Caco-2 (cell line): ENCODE measurements at places on chromosomes 2 and 18. TPM values are rescaled to one million over a fixed set of nuclear protein-coding genes. Genes with fewer than 3 reads are reported as not detected.

TXNL1 gene
- total RNA-seq = 46.9 and 49.0 TPM in 2 replicates

C2orf78 gene
- not detected in 2 replicates for total RNA-seq

KRTCAP3 gene
- 47.8 and 53.9 TPM in 2 replicates for total RNA-seq

DNAJB2 gene
- 60.6 and 61.2 TPM in 2 replicates for total RNA-seq

SLC9A4 gene
- total RNA-seq = 1.2 and 1.4 TPM in 2 replicates

CCDC85A gene
- not detected in 2 replicates for total RNA-seq

CKAP2L gene
- total RNA-seq = 20.7 and 23.6 TPM in 2 replicates

REG3A gene
- 0.45 and 1.1 TPM in 2 replicates for total RNA-seq

- no peaks in the 10 kb centered on the region for H3K4me1 ChIP-seq
- H3K4me3 ChIP-seq = no peak overlapping the region
- H3K27ac ChIP-seq = no peak overlapping the region
- H3K36me3 ChIP-seq = no peaks in the 10 kb centered on the region
- no peak for DNase-seq
These were observed 316.2 kb downstream of the GBX2 start for GRCh38 chr2:235851828-235852525.

DNA sequence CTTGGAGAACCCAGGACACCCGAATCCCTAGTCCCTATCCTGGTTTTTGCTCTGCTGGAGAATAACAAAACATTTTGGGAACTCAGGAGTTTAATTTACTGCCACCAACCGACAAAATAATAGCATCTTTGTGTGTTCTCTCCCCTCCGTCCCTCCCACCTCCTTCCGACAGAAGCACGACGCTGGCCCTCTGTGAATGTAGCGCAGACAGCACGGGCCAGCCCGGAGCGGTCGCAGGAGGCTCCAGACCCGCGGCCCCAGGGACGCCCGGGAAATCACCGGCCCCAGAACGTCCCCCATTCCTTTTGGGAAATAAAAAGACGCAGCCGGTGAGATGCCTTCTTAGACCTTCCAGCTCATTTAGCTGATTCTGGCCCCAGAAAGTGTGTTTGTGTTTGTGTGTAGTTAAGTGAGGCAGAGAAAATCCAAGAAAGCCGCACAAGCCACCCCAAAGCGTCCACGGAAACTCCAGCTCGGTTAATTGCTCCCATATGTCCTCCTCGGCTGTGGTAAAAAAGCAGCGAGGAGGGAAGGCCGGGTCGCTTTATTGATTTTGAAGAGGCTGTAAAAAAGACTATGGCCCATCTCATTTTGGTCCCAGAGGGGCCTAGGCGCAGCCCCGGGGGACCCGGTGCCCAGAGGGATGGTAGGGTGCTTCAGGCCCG, 577 bp upstream of the TANC1 start:
- H3K27me3 ChIP-seq = no peaks in the 10 kb centered on the region
- peak; percentile 64 for DNase-seq
- H3K36me3 ChIP-seq = no peaks in the 10 kb centered on the region
- H3K27ac ChIP-seq = peak overlapping the region; percentile 84
- H3K4me3 ChIP-seq = peak overlapping the region; percentile 90

GRCh38 chr18:934518-935133, 30.0 kb downstream of the ADCYAP1 start:
- H3K4me1 ChIP-seq = peaks cover 8% of the 10 kb centered on the region; the same call in 1 of the 2 replicates
- no peaks in the 10 kb centered on the region for H3K27me3 ChIP-seq
- no peaks in the 10 kb centered on the region for H3K36me3 ChIP-seq

DNA sequence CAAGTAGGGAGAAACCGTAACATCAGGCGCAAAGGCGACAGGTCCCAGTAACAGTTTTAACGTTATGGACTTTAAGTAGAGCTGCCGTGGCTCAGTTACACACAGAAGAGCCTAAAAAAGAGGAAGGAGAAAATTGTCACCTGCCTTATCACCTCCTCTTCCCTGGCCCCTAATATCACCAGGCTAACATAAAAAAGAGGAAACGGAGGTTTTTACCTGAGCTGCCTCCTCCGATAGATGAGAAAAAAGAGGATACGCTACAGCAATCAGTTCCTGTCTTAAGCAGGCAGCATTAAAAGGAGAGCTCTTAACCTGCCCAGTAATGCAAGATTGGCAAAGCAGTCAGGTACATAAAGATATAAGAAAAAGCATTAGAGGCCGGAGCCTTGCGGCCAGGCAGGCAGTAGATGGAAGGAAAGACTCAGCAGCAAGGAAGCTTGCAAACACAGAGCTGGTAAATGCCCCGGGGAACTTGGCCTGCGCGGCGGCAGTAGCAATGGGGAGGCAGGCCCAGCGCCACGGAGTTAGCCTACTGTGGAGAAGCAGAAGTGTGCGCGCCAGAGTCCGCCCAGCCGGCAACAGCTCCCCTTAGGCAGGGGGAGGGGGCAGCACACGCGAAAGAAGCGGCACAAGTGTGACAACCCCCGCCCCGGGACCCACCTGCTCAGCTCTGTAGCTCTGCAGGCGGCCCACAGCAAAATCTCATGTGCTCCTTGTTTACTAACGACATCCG, 116.3 kb upstream of the SCN7A start:
- DNase-seq = no peak
- no peaks in the 10 kb centered on the region for H3K27me3 ChIP-seq
- H3K36me3 ChIP-seq = no peaks in the 10 kb centered on the region

DNA sequence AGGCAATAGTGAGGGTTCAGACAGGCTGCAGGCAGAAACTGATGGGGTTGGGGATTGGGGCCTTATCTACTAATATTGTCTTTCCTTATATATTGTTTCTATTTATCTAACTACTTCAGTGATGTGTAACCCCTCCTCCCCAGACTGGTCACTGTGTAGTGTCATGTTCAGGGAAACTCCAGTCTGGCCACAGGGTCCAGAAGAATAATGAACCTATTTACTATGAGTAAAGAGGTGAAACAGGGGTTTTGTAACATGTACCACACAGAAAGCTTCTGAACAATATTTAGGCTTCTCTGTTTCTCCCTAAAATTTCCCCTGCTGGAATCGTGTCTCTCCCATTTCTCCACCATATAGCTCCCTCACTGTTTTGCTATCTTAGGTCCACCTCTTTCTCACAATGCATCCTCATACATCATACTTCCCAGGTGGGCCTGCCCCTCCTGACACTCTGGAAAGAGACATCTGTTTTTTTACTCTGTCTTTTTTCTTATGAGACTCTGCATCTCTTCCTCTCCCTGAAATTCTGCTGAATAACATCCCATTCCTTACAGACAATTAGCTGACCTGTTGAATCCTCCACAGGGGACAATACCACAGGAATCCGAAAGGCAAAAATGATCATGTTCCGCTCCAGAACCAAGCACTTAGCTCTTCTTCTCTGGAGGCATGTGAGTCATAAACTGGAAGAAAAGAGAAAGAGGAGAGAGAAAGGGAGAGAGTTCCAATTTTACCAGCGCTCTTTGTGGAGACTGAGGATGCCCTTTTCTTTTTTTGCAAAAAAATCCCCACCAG, 154.8 kb downstream of the ZEB2 start:
- no peak overlapping the region for H3K27ac ChIP-seq
- DNase-seq = no peak
- H3K36me3 ChIP-seq = no peaks in the 10 kb centered on the region
- H3K4me3 ChIP-seq = no peak overlapping the region
- H3K27me3 ChIP-seq = no peaks in the 10 kb centered on the region
- H3K4me1 ChIP-seq = peaks cover 3% of the 10 kb centered on the region; the same call in 1 of the 2 replicates

DNA sequence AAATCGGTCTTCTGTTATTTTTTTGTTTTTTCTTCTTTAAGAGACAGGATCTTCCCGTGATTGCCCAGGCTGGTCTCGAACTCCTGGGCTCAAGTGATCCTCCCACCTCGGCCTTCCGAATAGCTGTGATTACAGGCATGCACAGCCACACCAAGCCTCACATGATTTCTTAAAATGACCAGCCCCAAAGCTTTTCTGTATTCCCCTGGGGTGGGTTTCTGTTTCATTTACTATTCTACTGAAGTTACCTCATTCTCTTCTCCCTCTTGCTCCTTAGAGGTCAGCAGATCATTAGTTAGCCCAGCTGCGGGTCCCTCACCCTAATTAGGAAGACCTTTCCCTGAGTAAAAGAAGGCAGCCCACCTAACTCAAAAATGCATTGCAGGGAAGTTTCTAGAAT, 27.6 kb downstream of the SLC1A4 start:
- no peak overlapping the region for H3K4me3 ChIP-seq
- no peaks in the 10 kb centered on the region for H3K36me3 ChIP-seq
- no peaks in the 10 kb centered on the region for H3K27me3 ChIP-seq
- peaks cover 4% of the 10 kb centered on the region; the same call in 1 of the 2 replicates for H3K4me1 ChIP-seq
- no peak for DNase-seq
- H3K27ac ChIP-seq = no peak overlapping the region

- DNase-seq = no peak
- H3K4me1 ChIP-seq = no peaks in the 10 kb centered on the region
- no peaks in the 10 kb centered on the region for H3K36me3 ChIP-seq
- no peak overlapping the region for H3K27ac ChIP-seq
- no peak overlapping the region for H3K4me3 ChIP-seq
These were observed 273.6 kb downstream of the SLC8A1 start for GRCh38 chr2:40178171-40178778.

DNA sequence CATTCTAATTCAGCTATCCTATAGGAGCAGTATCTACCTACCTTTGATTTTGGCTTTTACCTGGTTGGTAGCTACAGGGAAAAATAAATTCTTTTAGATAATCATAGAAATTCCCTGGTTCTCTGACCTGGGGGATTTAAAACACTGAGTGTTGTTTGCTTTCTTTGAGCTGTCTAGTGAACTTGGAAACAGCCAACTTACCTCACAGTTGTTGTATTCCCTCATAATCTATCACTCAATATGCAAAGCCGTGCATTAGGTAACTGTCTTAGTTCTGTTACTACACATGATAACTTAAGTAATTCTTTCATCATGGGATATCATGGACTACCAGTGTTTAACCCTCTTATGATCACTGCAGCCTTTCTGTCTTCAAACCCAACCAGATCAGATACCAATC, 127.8 kb downstream of the TTC27 start:
- H3K36me3 ChIP-seq = no peaks in the 10 kb centered on the region; the same call in 1 of the 2 replicates
- H3K27ac ChIP-seq = no peak overlapping the region
- H3K4me3 ChIP-seq = no peak overlapping the region
- H3K27me3 ChIP-seq = no peaks in the 10 kb centered on the region
- no peak for DNase-seq

GRCh38 chr2:118249531-118249930, 161.3 kb downstream of the INSIG2 start:
- no peaks in the 10 kb centered on the region; the same call in 1 of the 2 replicates for H3K27me3 ChIP-seq
- no peak overlapping the region for H3K4me3 ChIP-seq
- no peak overlapping the region for H3K27ac ChIP-seq
- no peak for DNase-seq
- no peaks in the 10 kb centered on the region for H3K36me3 ChIP-seq
- no peaks in the 10 kb centered on the region for H3K4me1 ChIP-seq

DNA sequence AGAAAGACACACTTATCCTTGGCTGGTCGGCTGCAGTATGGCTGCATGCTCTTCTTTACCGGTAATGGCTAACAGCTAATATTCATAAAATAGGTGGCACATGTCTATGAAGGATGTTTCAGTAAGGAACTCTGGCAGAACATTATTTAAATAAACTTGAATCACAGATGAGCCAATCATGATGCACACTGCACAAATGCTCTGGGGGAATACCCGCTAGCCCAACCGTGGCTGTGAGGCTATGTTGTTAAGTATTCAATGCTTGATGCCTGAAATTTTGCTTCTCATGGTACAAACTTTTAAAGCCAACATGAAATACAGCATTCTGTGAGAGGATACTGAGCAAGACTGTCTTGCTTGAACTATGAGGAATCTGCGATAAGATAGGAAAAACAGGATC, 505.8 kb downstream of the ZEB2 start:
- no peaks in the 10 kb centered on the region for H3K27me3 ChIP-seq
- H3K4me3 ChIP-seq = no peak overlapping the region
- no peak overlapping the region for H3K27ac ChIP-seq

DNA sequence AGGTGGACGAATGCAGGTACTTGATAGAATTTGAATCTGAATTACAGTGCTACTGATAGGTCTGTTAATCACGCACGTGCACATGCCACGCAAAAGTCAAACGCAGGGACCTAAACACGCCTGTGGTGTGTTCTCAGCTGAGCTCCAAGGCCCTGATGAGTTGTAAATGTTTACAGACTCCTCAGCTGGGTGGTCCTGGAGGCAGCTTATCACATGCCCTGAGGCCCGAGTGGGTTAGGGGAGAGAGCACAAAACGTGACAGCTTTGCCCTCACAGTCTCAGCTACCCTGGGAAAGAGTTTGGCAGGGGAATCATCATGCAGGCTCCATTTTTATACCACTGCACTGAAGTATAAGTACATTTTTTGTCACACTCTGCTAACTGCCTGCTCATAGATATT, 68.3 kb upstream of the FAM110C start:
- no peaks in the 10 kb centered on the region for H3K27me3 ChIP-seq
- no peak overlapping the region for H3K27ac ChIP-seq
- no peak overlapping the region for H3K4me3 ChIP-seq
- H3K36me3 ChIP-seq = no peaks in the 10 kb centered on the region
- no peaks in the 10 kb centered on the region for H3K4me1 ChIP-seq

GRCh38 chr2:106011380-106011779, 182.7 kb downstream of the UXS1 start:
- no peaks in the 10 kb centered on the region for H3K4me1 ChIP-seq
- H3K36me3 ChIP-seq = no peaks in the 10 kb centered on the region
- no peak overlapping the region for H3K4me3 ChIP-seq
- H3K27me3 ChIP-seq = no peaks in the 10 kb centered on the region
- no peak for DNase-seq

DNA sequence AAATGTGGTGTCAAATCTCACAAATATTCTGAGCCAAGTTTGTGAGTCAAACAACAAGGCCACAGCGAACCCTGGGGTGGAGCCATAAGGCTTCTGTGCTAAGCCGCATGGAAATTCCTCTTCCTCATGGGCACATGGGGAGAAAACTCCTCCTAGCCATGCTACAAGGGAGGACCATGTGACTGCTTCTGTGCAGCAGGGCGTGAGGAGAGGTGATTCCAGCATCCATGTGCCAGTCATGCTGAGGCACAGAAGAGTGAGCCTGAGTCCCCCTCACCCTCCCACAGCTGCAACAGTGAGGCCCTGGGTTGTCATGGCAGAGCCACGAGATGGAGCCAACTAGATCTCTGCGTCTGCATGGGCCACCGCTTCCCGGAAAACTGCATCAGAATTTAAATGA, 488.8 kb upstream of the RAB6C start:
- H3K27me3 ChIP-seq = no peaks in the 10 kb centered on the region; the same call in none of the 2 replicates
- H3K4me1 ChIP-seq = no peaks in the 10 kb centered on the region
- H3K36me3 ChIP-seq = no peaks in the 10 kb centered on the region
- DNase-seq = no peak

- no peaks in the 10 kb centered on the region for H3K4me1 ChIP-seq
- H3K36me3 ChIP-seq = no peaks in the 10 kb centered on the region
- DNase-seq = no peak
- no peak overlapping the region for H3K27ac ChIP-seq
These were observed 1017.8 kb upstream of the CHAC2 start for GRCh38 chr2:52749764-52750163.
